Right kidney (tissue), 9 donors: ENCODE measurements at places on chromosomes 4 and X.

DNA sequence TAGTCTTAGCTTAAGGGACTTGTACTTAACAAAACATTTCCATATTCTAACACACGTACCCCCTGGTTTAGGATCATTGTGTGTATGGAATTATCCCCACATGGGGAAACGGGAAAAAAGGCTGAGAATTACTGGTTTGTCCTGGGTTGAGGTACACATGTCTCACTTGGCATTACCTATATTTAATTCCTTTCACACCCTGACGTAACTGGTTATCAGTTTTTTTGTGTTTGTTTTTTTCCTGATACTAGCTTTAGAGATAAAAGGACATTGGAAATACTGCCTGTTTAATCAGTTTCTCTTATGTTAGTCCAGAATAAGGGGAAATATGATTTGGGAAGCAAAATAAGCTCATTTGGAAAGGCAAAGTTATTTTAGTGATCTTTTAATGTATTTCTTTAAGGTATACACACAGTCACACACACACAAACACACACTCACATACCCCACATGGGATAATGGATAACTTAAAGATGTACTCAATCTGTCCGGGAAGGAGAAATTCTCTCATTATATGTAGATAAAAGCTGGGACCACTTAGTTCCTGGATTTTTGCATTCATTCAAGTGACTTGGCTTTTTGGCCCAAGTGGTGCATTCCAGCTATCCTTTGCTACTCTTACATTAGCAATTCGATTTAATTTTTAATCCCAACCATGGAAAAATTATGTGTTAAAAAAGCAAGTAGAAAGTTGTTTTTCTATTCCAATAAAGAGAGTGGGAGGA is 13.0 kb downstream of the SEPTIN11 start:
- no peak for DNase-seq

GRCh38 chr4:133152330-133152821 is 3.3 kb downstream of the PCDH10 start:
- peak; percentile 72 for DNase-seq

GRCh38 chr4:159110961-159111360 is 8.1 kb downstream of the RAPGEF2 start:
- no peak for DNase-seq

DNA sequence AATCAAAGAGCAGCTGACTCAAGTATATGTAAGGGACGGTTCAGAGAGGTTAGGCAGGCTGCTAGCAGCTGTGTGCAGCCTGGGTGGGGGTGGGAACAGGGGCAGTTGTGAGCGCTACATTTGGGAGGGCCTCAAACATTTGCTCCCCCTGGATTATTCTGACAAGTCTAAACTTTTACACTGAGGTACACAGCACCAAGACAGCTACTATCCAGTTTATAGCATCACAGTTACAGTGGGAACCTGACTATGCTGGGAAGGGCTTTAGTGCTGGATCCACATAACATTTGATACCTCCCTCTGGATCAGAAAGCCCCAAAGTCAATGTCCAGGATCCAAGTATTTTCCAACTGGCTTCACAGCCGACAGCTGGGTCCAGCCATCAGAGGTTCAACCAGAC is 55.8 kb upstream of the GIMD1 start:
- no peak for DNase-seq

- no peak for DNase-seq
Measured at GRCh38 chrX:145002771-145003170, 244.5 kb upstream of the SPANXN1 start.

DNA sequence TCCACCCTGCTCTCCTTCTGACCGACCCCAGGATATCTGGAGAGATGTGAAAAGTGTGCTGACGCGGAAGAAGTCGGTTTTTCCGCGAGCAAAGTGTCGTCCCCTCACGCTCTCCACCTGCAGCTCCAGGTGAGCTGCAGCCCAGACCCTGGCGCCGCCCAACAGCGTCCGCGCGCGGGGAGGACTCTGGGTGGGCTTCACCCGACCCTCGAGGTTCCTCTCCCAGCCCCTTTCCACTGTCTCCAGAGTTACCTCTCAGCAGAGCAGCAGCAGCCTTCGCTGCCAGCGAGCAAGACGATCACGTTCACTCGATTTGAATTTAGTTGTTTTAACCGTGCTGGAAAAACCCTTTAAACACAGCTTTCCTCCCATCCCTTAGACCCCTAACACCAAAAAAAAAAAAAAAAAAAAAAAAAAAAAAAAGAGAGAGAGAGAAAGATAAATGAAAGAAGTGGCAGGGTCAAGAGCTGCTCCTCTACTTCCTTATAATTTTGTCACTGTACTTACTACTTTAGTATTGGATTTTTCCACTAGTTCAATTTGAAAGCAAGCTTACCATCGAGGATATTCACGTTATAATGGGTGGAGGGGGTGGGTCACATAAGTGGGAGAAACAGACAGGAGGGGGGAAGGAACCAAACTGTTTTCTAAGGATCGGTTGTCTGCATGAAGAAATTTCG is 758 bp upstream of the NR3C2 start:
- no peak for DNase-seq

DNA sequence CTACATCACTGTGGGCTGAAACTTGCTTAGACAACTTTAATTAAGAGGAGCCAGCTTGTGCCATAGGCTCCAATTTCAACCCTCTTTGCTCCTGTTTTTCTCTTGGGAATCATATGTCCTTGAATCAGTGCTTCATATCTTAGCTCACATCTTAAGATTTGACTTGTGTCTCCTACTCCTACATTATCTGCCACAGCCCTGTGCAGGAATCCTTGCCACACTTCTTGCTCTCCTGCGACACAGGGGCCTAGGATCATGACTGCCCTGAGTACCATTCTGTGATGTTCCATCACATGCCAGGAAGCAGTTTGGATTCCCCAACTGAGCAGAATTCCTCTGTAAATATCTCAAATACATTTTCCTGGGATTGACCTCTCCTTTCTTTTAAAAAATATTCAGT is 36.4 kb downstream of the ARSJ start:
- DNase-seq: no peak

DNA sequence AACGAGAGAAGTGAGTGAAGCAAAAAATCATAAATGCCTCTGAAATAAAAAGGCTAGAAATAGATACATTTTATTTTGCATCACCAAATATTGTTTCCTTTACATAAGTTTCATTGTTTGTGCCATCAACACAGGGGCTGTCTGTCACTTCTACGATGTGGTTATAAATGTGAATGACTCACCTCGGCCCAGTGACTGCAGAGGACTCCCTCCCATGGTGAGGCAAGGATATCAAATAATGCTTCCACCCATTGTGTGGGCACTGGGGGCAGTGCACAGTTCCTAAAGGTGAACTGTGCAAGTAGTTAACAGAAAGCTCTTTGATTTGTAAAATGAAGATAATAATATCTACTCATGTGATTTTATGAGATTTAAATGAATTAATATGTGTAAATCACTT is 230.3 kb upstream of the NEIL3 start:
- DNase-seq: no peak

GRCh38 chr4:183391204-183391603 is 53.2 kb upstream of the CDKN2AIP start:
- DNase-seq: no peak

DNA sequence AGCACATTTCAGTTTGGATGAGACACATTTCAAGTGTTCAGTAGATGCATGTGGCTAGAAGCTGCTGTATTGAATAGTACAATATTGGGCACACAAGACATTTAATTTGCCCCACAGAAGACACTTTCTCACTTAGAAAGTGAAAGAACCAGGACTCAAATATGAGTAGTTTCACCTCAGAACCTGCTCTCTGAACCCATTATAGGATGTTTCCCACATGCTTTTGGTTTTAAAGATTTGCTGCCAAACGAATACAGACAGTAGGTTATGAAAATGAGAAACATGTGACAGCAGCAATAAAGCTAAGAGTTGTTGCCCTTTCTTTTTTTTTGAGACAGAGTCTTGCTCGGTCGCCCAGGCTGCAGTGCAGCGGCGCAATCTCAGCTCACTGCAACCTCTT is 32.3 kb downstream of the C4orf54 start:
- no peak for DNase-seq

DNA sequence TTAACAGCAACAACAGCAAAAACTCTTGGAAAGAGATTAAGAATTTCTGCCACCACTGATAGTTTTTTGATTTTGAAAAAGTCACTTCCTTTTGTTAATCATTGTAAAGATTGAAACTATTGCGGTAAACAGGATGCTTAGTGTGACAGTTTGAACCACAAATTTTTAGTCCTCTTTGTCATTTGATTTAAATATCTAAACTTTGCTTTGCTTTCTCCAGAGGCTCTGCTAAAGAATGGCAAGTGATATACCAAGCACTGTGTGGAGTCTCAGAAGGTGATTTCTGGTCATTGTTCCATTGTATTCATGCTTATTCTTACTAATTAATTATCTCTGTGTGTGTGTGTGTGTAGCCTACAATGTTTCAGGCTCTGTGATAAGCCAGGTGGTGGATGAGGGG is 155.6 kb downstream of the BMPR1B start:
- DNase-seq: no peak

DNA sequence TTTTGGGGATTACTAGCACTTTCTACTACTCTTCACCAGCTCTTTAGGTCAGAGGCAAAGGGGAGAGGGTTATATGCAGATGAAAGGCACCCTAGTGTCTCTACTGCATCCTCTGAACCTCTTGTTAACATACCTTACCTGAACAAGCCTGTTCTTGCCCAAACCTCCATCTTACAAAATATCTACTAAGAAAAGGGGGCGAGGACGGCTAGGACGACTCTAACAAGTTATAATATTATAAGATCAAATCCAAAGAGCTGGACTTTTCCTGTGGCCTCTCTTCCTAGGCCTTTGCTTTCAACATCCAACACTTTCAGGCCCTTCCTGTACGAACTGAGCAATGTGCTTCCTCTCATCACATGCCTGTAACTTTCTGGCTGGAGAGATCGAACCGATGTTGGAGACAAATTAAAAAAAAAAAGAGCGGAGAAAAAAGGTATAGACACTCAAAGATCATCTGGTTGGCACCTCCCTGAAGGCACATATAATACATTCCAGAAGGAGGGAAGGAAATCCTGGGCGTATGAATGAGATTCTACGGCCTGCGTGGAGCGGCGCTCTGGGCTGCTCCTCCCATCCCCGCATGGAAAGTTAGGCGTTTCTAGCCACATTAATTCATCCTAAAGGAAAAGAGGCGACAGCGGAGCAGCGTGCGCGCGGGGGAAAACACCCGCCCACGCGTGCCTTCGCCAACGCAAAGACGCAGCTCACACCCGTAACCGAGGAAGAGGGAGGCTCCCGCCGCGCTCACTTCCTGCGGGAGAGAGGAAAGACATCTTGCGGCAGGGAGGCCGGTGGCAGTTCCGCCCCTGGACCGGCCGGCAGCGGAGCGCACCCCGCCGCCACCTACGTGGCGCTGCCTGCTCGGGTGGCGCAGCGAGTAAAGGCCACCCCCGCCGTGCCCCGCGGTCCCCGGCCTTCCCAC is 808 bp downstream of the PRDM5 start:
- peak; percentile 90 for DNase-seq

GRCh38 chr4:2057382-2058065 is 1.6 kb upstream of the NAT8L start:
- no peak for DNase-seq

GRCh38 chr4:107760281-107760947 is 40.4 kb upstream of the PAPSS1 start:
- DNase-seq: no peak

DNA sequence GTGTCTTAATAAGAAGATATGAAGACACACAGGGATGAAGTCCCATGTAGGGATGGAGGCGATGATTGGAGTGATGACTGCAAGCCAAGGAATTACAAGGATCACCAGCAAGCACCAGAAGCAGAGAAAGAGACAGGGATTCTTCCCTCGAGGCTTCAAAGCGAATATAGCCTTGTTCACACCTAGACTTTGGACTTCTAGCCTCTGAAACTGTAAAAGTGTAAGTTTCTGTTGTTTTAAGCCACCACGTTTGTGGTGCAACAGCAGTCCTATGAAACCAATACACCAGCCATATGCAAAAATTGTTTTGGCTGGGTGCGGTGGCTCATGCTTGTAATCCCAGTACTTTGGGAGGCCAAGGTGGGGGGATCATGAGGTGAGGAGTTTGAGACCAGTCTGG is 9.8 kb upstream of the PDS5A start:
- DNase-seq: no peak

- no peak for DNase-seq
Measured at GRCh38 chr4:128916832-128917231, 107.3 kb downstream of the JADE1 start.

- no peak for DNase-seq
Measured at GRCh38 chrX:74534569-74535038, 79.8 kb downstream of the RLIM start.

DNA sequence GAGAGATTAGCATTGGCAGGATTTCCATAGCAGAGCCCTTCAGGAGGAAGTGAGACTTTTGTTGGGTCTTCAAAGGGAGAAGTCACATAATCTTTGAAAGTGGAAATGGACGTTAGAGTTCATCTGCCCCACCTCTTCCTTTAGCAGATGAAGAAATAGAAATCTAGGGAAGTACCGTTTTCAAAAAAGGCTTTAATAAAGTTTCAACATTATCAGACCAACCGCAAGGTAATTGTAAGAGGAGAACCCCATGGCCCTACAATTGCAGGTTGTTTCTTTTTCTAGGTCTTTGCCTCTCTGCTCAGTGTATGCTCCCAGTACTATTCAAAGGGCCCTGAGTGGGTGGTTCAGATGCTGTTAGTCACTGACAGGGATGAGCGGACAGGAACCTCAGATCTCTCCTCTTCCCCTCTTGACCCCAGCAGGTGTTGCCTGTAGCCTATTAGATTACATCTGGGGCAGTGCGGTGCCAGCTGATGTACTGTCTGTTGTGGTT is 48.6 kb upstream of the AP1S2 start:
- DNase-seq: no peak

- no peak for DNase-seq
Measured at GRCh38 chr4:888029-888428, 44.1 kb downstream of the GAK start.

- no peak for DNase-seq
Measured at GRCh38 chr4:97396605-97397004, 746.7 kb downstream of the STPG2 start.

GRCh38 chrX:155949098-155949497 is 48.4 kb upstream of the IL9R start:
- no peak for DNase-seq

GRCh38 chr4:4914965-4915845 is 55.7 kb downstream of the MSX1 start:
- DNase-seq: no peak

DNA sequence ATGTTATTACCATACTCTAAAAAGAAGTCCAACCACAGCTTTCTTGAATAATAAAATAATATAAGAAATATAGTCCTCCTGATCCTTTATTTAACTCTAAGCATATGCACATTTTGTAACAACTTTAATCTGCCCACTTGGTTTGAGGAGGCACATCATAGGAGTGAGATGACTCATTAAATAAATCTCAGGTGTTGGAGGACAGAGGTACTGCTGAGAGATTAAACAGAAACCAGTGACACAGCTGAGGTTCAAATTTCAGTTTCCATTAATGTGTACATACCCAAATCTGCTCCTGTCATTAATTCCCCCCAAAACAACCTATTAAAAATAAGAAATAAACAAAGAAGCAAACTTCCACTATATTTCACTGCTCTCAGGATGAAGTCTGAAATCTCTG is 211.0 kb downstream of the KCTD8 start:
- DNase-seq: no peak

DNA sequence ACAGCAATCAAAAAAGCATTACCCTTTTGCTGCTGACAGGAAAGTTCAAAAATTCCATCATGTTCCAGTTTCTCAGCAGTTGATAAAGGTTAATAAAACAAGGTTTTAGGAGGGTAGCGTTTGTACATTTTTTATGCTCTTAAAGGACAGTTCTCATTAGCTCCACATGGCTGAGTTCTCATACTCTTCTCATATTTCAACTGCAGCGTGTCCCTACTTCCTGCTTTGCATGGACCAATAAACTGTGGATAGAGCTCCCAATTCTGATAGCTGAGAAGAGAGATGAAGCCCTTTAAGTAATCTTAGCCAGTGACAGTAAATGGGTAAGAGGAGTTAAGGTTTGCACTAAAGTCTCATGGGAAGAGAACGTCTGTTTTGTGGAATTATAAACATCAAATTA is 53.5 kb downstream of the SPANXA2 start:
- DNase-seq: peak; percentile 2
